Fibroblast of lung (primary cell): ENCODE measurements at places on chromosomes 2 and 18. TPM values are rescaled to one million over a fixed set of nuclear protein-coding genes. Genes with fewer than 3 reads are reported as not detected.

DNA sequence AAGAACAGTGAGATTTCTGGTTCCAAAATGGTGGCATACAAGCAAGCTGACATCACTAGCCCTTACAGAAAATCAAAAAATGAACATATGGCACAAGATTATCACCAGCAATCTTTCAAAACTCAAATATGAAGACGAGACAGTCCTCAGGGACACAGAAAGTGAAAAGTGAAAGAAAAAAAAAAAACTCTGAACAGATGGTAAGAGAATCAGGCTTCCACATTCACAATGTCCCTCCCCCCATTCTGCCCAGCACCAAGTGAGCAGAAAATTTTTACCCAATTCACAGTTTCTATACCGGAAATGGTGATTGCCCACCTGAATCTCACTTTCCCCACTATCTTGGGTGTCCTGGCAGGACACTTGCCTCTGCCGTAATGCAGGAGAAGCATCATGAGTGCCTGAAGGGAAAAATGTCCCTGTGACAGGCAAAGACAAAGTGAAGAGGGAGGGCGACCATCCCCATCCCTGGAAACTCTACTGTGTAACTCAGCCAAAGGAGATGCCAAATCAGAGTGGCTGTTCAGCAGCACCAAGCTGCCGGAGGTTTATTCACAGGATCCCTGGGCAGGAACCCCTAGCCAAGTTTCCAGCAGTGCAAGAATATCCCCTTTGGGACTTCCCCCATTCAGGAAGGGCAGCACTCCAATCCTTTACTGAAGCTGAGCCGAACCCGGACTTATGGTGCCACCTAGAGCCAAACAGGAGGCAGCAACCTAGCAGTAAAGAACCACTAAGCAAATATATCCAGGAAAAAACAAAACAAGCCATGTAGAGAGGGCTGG, 312.2 kb downstream of the LRATD1 start:
- H3K27ac ChIP-seq: no peak overlapping the region
- no peak overlapping the region for H3K4me3 ChIP-seq
- no peaks in the 10 kb centered on the region for H3K4me1 ChIP-seq
- DNase-seq: peak; percentile 48

GRCh38 chr18:63141778-63142176, 177.8 kb downstream of the BCL2 start:
- DNase-seq: no peak
- H3K27me3 ChIP-seq: peaks cover 2% of the 10 kb centered on the region
- no peak overlapping the region for H3K4me3 ChIP-seq
- H3K36me3 ChIP-seq: no peaks in the 10 kb centered on the region
- H3K27ac ChIP-seq: no peak overlapping the region
- H3K4me1 ChIP-seq: no peaks in the 10 kb centered on the region

DNA sequence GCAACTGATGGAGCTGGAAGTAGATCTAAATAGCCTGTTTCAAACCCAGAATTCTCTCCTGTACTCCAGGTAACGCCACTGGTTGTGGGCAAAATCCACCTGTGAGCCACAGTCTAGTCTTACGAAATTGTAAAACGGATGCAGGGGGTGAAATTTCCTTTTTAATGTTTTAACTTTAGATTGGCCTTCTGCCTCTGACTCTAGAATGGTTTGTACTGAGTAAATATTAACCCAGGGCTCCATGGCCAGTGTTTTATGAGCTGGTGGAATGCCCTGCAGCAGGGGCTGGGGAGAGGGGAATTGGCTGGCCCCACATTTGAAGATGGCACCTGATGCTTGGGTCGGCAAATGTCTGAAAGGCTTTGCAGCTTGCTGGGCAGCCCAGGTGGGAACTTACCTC, 156.6 kb downstream of the MYCN start:
- H3K36me3 ChIP-seq: no peaks in the 10 kb centered on the region
- DNase-seq: no peak
- no peak overlapping the region for H3K27ac ChIP-seq
- no peak overlapping the region for H3K4me3 ChIP-seq

DNA sequence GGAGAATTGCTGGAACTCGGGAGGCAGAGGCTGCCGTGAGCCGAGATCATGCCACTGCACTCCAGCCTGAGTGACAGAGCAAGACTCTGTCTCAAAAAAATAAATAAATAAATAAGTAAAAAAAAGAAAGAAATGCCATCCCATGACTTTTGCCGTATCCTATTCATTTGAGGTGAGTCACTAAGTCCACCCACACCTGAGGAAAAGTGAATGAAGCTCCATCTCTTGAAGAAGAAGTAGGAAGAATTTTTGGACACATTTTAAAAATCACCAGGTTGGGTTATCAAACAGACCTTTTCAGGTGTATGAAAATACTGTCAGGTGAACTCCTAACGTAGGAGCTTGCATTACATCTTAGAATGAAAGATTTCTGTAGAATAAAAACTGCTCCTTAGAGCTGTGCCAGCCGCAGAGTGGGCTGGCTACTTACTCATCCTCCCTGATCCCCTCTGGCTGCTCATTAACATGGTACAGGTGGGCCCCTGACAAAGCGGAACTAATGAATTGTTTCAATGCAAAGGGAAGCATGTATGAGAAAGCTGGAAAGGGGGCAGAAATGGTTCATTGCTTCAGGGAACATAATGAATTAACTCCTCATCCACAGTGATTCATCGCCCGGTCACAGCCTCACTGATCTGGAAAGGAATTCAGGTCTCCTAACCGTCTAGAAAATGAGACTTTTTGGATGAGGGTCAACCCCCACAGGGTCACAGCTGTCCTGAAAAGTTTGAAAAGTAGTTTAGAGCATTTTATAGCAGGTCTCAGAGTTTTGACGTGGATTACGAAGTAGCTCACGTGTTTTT, 191.4 kb downstream of the SPP2 start:
- DNase-seq: peak; percentile 97
- no peak overlapping the region for H3K27ac ChIP-seq
- no peaks in the 10 kb centered on the region for H3K36me3 ChIP-seq
- H3K4me3 ChIP-seq: no peak overlapping the region
- H3K4me1 ChIP-seq: peaks cover 12% of the 10 kb centered on the region
- H3K27me3 ChIP-seq: no peaks in the 10 kb centered on the region

GRCh38 chr18:63444580-63444979, 22.3 kb upstream of the VPS4B start:
- H3K36me3 ChIP-seq: no peaks in the 10 kb centered on the region
- H3K27me3 ChIP-seq: no peaks in the 10 kb centered on the region
- no peak overlapping the region for H3K4me3 ChIP-seq
- H3K27ac ChIP-seq: no peak overlapping the region
- DNase-seq: peak; percentile 32

The PLEKHA3 gene
- 5.9 and 6.2 TPM in 2 replicates for total RNA-seq

The EDAR gene
- not detected in 2 replicates for total RNA-seq

- H3K36me3 ChIP-seq: no peaks in the 10 kb centered on the region
- no peak for DNase-seq
- H3K4me1 ChIP-seq: no peaks in the 10 kb centered on the region
- H3K27me3 ChIP-seq: no peaks in the 10 kb centered on the region
- H3K4me3 ChIP-seq: no peak overlapping the region
These were observed 143.6 kb downstream of the OSR1 start for GRCh38 chr2:19214682-19215391.
